ENCODE measurements at places on chromosomes 5 and 9.

- DNase-seq, result no peak
Observed at GRCh38 chr9:131727795-131728545, 11.9 kb downstream of the RAPGEF1 start.

DNA sequence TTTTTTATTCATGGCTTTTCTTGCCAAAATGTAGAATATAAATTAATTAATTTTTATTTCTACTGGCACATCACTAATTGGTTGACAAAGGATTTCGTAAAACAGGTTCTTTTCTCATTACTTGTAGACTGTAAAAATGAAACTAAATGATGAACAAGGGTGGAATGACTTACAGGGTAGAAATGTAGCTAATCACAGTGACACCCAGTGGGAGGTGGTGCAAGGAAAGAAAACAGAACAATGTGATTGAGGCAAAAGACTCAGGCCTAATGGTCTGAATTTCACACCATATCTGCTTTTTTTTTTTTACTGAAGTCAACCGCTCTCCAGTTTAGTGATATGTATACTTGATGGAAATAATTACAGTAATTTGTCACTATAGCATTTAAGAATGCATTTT is 28.9 kb downstream of the GABRG2 start:
- DNase-seq, result no peak

- DNase-seq, result no peak
Observed at GRCh38 chr5:147555176-147555575, 45.3 kb upstream of the DPYSL3 start.

DNA sequence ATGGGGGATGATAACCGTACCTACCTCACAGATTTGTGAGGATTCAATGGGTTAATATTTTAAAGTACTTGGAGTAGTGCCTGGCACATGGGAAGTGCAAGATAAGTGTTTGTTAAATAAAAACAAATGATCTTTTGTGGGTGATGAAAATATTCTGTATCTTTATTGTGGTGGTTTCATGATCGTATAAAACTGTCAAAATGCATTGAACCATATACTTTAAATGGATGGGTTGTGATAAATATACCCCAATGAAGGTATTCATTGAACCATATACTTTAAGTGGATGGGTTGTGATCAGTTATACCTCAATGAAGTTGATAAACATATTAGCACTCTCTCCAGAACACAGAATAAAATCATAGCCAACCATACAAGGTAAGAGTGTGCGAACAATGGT is 234.5 kb downstream of the CRB2 start:
- DNase-seq, result no peak

DNA sequence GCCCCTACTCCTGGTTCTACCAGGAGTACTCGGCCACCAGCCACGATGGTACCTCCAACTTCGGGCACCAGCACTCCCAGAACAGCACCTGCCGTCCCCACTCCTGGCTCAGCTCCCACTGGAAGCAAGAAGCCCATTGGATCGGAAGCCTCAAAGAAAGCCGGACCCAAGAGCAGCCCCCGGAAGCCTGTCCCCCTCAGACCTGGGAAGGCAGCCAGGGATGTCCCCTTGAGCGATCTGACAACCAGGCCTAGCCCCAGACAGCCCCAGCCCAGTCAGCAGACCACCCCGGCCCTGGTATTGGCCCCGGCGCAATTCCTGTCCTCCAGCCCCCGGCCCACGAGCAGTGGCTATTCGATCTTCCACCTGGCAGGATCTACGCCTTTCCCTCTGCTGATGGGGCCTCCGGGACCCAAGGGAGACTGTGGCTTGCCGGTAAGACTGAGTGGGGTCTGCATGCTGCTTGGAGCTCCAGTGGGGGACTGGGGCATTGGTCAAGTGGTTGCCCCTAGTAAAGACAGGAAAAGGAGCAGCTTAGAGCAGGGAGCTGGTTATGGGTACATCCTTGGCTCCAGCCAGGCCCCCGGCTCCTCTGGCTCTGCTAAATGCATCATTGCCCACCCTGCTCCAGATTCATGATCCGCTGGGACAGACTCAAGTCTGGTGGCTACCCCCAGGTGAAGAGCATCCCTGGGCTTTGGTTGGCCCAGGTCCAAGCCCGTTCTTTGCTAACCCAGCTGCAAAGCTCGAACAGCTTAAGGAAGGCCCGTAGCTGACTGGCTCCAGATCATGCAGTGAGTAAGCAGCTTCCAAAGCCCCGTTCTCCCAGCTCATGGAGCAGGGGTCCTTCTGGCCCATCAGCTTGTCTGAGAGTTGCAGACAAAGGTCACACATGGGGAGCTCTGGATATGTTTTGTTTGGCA is 14.0 kb downstream of the COL27A1 start:
- DNase-seq, result no peak

GRCh38 chr5:115584501-115584900 is 17.8 kb downstream of the TICAM2 start:
- no peak for DNase-seq

DNA sequence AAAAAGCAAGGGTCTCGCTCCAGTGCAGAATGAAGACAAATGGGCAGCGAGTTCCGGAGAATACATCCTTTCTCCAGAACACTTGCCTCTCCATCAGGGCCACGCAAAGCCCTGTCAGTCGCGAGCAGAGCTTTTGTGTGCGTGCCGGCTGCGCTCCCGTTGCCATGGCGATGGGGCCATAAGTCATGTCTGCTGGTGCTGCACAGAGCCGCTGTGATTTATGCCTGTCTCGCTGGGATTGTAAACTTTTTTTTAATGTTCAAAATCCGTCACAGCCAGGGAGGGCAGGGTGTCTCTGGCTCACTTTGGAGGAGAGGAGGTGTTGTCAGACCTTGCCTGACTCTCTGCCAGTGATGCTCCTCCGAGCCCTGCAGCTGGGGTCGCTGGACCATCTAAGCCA is 272.7 kb downstream of the TRIM32 start:
- DNase-seq, result no peak

DNA sequence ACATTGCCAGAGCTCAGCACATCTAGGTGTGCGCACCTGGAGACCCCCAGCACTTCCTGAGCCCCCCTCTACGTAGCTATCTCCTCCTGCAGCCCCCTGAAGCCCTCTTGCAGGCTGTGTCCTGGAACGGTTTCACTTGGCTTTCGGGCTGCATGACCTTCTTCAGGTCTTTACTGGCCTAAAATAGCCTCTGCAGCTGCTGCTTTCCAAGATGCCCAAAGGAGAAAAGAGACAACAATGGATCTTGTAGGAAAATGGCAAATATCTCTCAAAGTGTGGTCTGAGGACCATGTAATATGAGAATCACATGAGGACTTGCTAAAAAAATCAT is 6.6 kb upstream of the ERMP1 start:
- no peak for DNase-seq

DNA sequence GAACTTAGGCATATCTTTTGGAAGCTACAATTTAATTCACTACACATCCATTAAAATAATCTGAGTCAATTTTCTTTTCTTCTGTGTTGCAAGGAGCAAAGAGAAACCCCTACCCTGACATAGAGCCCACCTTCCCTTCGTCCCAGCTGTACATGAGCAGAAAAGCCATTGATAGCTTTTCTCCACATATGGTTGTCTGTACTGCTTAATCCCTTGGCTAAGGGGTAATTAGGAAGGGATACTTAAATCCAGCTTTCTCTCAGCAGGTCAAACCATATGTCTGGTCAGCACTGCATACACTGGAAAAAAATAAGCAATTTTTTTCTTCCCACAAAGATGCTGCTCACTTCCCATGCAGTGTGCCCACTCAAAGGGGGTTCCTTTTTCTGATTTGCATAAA is 94.7 kb upstream of the RAD23B start:
- no peak for DNase-seq

GRCh38 chr9:9117866-9118265 is 1318.3 kb upstream of the DMAC1 start:
- no peak for DNase-seq

DNA sequence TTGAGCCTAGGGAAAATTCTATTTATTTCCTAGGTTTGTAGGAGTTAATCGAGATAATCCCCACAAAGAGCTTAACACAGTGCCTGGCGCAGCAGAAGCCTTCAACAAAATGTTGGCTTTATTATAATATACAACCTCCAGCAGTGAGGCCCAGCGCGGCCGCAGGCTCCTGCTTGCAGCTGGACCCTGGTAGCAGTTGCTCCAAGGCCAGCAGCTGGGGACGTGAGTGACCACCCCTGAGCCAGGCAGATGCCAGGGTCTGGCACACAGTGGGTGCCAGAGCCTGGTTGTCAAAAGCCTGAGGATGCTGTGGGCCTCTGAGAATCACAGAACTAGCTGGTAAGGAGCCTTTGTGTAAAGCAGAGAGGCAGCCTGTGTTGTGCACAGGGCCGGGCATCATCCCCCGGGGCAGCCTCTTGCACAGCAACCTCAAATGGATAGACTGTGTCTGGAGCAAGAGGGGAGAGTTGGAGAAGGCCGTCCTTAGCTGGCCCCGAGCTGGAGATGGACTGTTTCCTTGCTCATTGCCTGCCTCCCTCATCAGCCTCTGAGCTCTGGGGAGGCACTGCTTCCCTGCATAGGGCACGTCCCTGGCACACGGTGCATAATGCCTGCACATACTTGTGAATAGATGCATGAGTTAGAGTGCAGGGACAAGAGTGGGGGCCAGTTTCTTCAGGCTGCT is 17.3 kb downstream of the CSF1R start:
- no peak for DNase-seq

DNA sequence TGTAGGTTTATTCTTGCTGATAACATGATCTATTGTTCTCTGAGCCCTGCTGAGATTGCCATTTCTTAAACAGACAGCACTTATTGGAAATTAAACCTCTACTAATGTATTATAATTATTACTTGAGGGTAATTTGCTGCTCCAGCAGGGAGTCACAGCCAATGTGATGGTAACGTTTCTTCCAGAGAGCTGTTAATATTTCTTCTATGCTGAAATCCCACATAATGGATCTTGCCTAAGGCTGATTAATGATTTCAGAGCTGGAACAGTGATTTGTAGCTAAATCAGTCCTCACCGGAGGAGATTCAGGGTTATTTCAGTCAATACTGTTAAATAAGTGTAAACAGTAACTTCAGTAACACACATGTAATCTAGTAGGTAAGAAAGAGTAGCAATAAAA is 170.1 kb downstream of the CDH12 start:
- no peak for DNase-seq

GRCh38 chr5:74631081-74631953 is 9.2 kb downstream of the ENC1 start:
- peak; percentile 86 for DNase-seq

All from GM12864 (cell line).